ENCODE measurements at places on chromosomes 2 and 18.

GRCh38 chr2:22481486-22482259, 903.3 kb upstream of the KLHL29 start:
- H3K4me1 ChIP-seq = no peaks in the 10 kb centered on the region
- H3K27ac ChIP-seq = no peak overlapping the region
- H3K27me3 ChIP-seq = no peaks in the 10 kb centered on the region
- H3K4me3 ChIP-seq = no peak overlapping the region

- no peaks in the 10 kb centered on the region for H3K27me3 ChIP-seq
- peak within 1 kb of the TSS; percentile 99 for H3K27ac ChIP-seq
- peaks cover 38% of the 10 kb centered on the region for H3K4me1 ChIP-seq
- H3K4me3 ChIP-seq = peak within 1 kb of the TSS; percentile 85
These were observed at the start of gene RBMS1 for GRCh38 chr2:160493227-160494028. Gene RBMS1 (minus strand): TSS chr2:160493807. CDS start chr2:160493363, 444 bp downstream.

DNA sequence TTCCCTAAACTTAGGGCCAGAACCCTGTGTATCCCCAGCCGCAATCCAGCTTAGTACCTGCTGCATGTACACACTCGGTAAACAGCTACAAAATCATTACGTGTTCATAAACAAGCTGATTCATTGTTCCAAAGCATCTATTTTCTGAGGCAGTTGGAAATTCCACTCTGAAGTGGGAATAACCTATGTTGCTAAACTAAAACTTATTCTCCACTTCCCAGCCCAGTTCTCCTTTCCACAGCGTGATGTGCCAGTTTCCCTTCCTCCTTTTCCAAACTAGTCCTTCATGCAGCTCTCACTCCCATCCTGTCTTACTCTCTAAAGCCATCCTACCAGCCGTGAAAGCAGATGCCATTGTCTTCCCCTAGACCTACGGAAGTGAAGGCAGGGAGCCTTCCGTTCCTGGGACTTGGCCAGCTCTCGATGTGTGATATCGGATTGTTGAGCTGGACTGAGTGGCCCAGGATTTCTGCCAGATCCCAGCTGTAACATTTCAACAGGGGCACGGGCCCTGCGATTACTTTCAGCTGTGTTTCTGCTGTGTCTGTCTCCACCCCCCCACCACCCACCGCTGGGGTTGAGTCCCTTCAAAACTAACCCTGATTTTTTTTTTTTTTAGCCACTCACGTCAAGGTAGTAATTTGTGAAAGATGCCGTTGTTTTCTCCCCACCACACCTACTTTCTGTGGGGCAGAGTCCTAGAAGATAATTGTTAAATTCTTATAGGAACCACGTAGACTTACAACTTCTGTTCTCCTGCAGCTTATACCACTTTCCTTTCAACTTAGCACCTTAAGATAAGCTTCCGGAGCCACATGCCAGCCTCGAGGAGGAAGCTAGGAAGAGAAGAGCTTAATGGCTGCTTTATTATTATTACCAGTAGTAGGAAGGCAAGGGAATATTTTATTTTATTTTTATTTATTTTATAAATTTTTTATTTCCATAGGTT, 100.9 kb downstream of the CRIM1 start:
- H3K36me3 ChIP-seq = no peaks in the 10 kb centered on the region
- H3K4me3 ChIP-seq = no peak overlapping the region
- DNase-seq = peak; percentile 79
- H3K27me3 ChIP-seq = no peaks in the 10 kb centered on the region
- peaks cover 33% of the 10 kb centered on the region for H3K4me1 ChIP-seq
- H3K27ac ChIP-seq = peak overlapping the region; percentile 45

DNA sequence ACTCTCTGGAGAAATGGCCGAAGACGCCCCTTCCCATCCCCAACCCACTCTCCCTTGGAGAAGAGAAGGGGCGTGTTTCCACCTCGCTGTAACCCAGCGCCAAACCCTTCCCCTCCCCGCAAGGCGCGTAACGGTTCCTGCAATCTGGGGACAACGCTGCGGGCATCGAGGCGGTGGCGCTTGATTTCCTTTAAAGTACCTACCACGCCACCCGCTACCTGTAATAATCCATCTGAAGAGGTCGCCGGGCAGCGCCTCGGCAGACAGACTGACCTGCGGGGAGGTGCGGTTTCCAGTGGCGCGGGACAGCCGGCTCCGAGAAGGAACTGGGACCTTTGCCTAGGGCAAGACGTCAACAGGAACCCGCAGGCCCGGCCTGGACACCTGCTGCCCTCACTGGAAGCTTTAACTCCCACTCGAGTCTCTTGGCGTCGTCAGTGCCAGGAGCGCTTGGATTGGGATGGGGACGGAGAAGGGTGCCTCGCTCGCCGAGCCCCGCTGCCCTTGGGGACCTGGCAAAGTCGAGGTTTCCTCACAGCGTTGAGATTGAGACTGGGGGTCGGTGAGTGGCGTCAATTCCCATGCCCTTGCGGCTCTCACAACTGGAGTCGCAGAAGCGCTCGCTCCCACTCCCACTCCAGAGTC, at the start of gene CYP1B1:
TSS of gene CYP1B1 (minus strand) at position 645 of the 645 bp plus-strand sequence. CDS start 763 bp downstream, outside the sequence.
- H3K4me3 ChIP-seq = peak within 1 kb of the TSS; percentile 66
- DNase-seq = peak; percentile 22
- no peaks in the 10 kb centered on the region for H3K4me1 ChIP-seq
- peak within 1 kb of the TSS; percentile 93 for H3K27ac ChIP-seq

DNA sequence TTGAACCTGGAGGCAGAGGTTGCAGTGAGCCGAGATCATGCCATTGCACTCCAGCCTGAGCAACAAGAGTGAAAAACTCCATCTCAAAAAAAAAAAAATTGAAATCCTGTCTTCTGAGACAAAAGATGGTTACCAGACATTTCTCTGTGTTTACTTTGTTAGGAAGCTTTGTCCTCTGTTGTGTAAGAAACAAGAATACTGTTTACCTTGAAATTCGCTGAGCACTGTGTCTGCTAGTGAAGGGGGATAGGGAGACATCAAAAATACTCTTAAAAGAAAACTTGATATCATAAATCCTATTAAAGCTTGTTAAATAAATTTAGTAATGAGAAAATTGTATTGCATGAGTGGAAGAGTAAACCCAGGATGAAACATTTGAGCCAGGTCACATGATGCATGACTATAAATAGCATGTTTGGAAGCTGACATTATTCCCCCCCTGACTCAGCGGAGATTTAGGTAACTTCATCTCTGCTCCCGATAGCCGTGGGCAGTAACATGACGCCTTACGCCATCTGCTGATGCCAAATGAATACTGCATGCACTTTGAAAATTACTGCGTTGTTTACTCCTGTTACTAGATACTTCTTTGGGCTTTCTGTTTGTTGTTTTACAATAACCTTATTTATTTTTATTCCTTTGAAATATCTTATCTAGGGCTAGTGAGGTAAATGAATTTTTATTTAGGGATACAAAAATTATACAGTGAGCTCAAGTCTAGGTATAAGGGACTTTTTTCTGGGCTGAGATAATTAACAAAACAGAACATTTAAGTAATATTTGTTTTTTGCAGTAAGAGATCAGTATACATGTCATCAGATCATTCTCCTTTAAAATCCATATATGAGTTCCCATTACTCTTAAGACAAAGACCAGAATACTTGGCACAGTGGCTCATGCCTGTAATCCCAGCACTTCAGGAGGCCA, 134.9 kb downstream of the MAP3K20 start:
- H3K4me3 ChIP-seq = no peak overlapping the region
- no peaks in the 10 kb centered on the region for H3K27me3 ChIP-seq
- peaks cover 5% of the 10 kb centered on the region for H3K4me1 ChIP-seq
- peak; percentile 91 for DNase-seq
- H3K27ac ChIP-seq = peak overlapping the region; percentile 79
- peaks cover 10% of the 10 kb centered on the region for H3K36me3 ChIP-seq

DNA sequence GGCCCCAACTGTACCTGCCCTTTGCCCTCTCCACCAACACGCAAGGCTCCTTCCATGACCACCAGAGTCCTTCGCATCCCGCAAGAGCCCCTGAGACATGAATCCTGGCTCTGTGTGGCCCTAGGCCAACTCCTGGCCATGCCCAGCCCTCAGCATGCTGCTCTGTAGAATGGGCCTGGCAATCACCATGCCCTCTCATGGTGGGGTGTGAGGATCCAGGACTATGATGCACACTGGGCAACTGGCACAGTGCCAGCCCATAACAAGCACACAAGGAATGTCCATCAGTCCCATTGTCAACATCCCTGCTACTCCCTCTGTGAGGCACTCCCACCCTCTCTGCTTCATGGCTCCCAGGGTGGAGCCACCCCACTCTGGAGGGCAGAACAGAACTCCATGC, 44.7 kb downstream of the FER1L5 start:
- DNase-seq = no peak
- no peak overlapping the region for H3K27ac ChIP-seq
- H3K27me3 ChIP-seq = no peaks in the 10 kb centered on the region
- peaks cover 13% of the 10 kb centered on the region for H3K4me1 ChIP-seq
- no peaks in the 10 kb centered on the region for H3K36me3 ChIP-seq
- no peak overlapping the region for H3K4me3 ChIP-seq

DNA sequence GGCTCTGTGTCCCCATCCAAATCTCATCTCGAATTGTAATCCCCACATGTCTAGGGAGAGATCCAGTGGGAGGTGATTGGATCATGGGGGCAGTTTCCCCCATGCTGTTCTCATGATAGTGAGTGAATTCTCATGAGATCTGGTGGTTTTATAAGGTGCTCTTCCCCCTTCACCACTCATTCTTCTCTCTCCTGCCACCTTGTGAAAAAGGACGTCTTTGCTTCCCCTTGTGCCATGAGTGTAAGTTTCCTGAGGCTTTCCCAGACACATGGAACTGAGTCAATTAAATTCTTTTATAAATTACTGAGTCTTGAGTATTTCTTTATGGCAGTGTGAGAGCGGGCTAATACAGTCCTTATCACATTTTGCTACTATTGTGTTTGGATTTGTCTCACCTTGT, 177.6 kb upstream of the SLC39A10 start:
- H3K27ac ChIP-seq = no peak overlapping the region
- DNase-seq = no peak
- H3K36me3 ChIP-seq = no peaks in the 10 kb centered on the region
- no peak overlapping the region for H3K4me3 ChIP-seq
- no peaks in the 10 kb centered on the region for H3K27me3 ChIP-seq

GRCh38 chr18:69230204-69230603, 170.5 kb upstream of the DOK6 start:
- no peaks in the 10 kb centered on the region for H3K36me3 ChIP-seq
- no peak overlapping the region for H3K4me3 ChIP-seq
- H3K27me3 ChIP-seq = no peaks in the 10 kb centered on the region
- H3K27ac ChIP-seq = no peak overlapping the region
- H3K4me1 ChIP-seq = no peaks in the 10 kb centered on the region
- DNase-seq = no peak

- H3K4me3 ChIP-seq = no peak overlapping the region
- no peaks in the 10 kb centered on the region for H3K27me3 ChIP-seq
- H3K27ac ChIP-seq = no peak overlapping the region
- no peaks in the 10 kb centered on the region for H3K4me1 ChIP-seq
- H3K36me3 ChIP-seq = no peaks in the 10 kb centered on the region
- DNase-seq = no peak
These were observed 201.1 kb upstream of the HDAC4 start for GRCh38 chr2:239601880-239602279.

DNA sequence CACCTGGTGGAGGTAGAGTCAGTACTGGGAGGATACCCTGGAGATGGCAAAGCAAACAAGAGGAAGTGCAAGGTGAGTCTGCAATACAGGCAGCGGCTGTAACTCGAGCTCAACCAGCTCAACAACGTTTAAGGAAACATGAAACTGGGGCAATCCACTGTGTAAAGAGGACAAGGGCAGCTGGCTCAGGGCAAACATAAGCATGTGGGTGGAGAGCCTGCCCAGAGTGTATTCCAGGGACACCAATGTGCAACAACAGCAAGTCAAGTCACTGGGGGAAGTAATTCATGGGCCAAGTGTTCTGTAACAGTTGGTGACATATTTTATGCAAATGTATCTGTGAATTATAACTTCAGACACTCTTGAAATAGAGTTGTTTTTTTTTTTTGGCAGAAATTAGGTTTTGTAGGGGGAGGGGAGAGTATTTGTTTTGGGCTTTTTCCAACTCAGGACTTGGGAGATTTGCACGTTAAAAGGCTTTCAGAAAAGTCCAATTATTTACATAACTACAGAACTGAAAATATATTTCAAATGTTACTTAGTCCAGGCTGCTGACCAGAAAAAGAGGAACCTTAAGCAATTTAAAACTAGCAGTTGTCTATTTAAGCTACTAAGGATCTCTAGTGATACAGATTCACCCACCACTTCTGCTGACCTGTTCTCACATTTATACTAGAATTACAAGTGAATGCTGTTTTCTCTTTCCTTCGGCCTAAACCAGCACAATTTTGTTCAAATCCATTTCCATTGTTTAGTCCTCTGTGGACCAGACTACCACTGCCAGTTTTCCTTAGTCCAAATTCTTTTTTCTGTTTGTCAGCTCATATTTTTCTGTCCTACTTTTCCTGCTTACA, 18.6 kb downstream of the NRXN1 start:
- H3K36me3 ChIP-seq = no peaks in the 10 kb centered on the region
- H3K27ac ChIP-seq = no peak overlapping the region
- no peaks in the 10 kb centered on the region for H3K27me3 ChIP-seq

DNA sequence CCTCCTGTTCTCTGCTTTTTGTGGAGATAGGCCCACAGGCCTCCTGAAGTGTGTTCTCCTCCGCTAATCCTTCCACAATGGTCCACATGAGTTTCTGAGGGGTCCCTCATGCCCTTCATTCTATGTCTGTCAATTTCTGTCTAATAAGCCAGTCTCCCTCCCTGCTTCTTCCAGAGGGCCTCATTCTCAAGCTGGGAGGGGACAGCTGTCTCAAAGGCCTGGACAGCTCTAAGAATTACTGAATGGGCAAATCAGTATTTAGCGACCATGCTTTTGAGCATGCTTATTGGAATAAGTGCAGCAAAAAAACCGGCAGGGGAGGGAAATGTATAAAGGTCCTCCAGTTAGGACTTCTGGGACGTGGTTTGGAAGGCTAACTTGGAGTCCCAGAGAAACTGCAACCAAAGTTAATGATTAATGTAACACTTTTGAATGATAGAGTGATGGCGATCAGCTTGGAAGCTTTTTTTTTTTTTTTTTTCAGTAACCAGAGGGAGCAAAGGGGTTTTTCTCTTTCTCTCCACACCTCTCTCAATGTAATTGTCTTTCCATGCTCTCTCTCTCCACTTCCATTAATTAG, 890.7 kb upstream of the POU3F3 start:
- H3K27ac ChIP-seq = no peak overlapping the region
- no peaks in the 10 kb centered on the region for H3K27me3 ChIP-seq
- H3K4me3 ChIP-seq = no peak overlapping the region
- H3K4me1 ChIP-seq = no peaks in the 10 kb centered on the region

DNA sequence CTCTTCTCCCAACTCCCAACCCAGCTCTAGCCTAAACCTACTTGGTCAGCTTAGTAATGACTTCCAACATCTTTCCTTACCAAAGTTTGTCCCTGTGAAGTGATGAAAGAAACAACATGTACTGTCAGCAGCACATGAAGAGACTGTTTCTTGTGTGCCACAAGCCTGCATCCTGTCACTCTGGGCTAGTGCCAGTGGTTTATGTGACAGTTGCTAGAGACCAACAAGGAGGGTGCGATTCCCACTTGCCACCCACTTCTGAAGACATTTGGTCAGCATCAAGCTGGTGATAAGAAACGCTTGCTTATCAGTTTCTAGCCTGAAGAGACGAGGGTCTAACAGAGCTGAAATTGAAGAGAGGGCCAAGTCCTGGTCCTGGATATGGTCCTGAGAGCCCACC, 132.6 kb downstream of the COL4A4 start:
- no peak overlapping the region for H3K27ac ChIP-seq
- H3K4me1 ChIP-seq = no peaks in the 10 kb centered on the region
- no peak for DNase-seq
- no peak overlapping the region for H3K4me3 ChIP-seq

Data from lung (tissue), 17 donors.